CD4-positive, alpha-beta T cell (primary cell): ENCODE measurements at places on chromosomes 3 and 15. TPM values are rescaled to one million over a fixed set of nuclear protein-coding genes. Genes with fewer than 3 reads are reported as not detected.
A peak's percentile ranks its signal among the peaks of the same experiment; 100 is the strongest.

GRCh38 chr15:26453914-26454313, 319.0 kb downstream of the GABRB3 start:
- no peaks in the 10 kb centered on the region for H3K4me1 ChIP-seq
- DNase-seq = no peak
- H3K27me3 ChIP-seq = no peaks in the 10 kb centered on the region
- H3K27ac ChIP-seq = no peak overlapping the region

DNA sequence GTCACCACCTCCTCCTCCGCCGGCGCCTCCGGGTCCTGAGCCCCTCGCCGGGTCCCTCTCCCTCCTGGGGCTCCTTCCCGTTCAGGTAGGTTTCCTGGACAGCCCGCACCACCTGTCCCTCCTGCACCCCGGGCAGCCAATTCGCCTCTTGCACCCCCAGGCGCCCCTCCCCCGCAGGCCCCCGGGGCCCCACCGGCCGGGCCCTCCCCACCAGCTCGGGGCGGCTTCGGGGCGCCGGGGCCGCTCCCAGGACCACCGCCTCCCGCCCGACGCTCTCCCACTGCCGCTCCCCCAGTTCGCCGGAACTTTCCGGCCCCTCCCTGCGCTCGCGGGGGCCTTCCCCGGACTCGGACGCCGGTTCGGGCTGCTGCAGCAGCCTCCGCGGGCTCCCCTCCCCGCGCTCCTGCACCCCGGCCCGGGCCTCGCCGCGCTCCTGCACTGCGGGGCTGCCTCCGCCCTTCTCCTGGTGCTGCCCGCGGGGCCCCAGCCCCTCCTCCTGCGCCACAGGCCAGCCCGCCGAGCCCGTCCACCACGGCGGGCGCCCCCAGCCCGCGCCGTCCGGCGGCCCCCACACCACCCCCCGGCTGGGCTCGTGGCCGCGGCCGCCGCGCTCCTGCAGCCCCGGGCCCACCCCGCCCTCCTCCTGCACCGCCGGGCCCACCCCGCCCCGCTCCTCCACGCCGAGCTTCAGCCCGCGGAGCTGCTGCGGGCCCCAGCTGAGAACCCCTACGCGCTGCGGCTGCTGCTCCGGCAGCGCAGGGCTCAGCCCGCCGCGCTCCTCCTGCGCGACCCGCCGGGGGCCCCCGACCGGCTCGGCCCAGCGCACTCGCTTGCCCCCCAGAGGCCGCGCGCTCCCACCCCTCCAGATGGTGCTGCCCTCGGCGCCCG, 587 bp upstream of the TNK2 start:
- H3K4me3 ChIP-seq = peak overlapping the region; percentile 72
- H3K36me3 ChIP-seq = no peaks in the 10 kb centered on the region
- no peak for DNase-seq
- H3K4me1 ChIP-seq = peaks cover 52% of the 10 kb centered on the region

- H3K4me1 ChIP-seq = no peaks in the 10 kb centered on the region
- no peak overlapping the region for H3K4me3 ChIP-seq
- no peak overlapping the region for H3K27ac ChIP-seq
- H3K27me3 ChIP-seq = no peaks in the 10 kb centered on the region
Measured at GRCh38 chr3:100159331-100160153, 45.2 kb upstream of the FILIP1L start.

GRCh38 chr15:40092979-40093869, 15.5 kb downstream of the BMF start:
- H3K36me3 ChIP-seq = peaks cover 2% of the 10 kb centered on the region
- H3K4me3 ChIP-seq = no peak overlapping the region
- no peaks in the 10 kb centered on the region for H3K27me3 ChIP-seq
- no peak for DNase-seq

GRCh38 chr3:129261894-129262293, 12.5 kb downstream of the COPG1 start:
- H3K27ac ChIP-seq = no peak overlapping the region
- peaks cover 91% of the 10 kb centered on the region for H3K36me3 ChIP-seq
- H3K4me3 ChIP-seq = no peak overlapping the region
- no peaks in the 10 kb centered on the region for H3K4me1 ChIP-seq
- DNase-seq = no peak
- no peaks in the 10 kb centered on the region for H3K27me3 ChIP-seq

GRCh38 chr3:46574243-46574646, 8.1 kb upstream of the LRRC2 start:
- H3K27ac ChIP-seq = no peak overlapping the region
- H3K4me1 ChIP-seq = no peaks in the 10 kb centered on the region
- no peak for DNase-seq

GRCh38 chr3:184186902-184187207, 856 bp downstream of the ABCF3 start:
- H3K36me3 ChIP-seq = peaks cover 67% of the 10 kb centered on the region
- peak overlapping the region; percentile 81 for H3K4me3 ChIP-seq
- H3K4me1 ChIP-seq = peaks cover 32% of the 10 kb centered on the region
- no peak for DNase-seq
- H3K27me3 ChIP-seq = no peaks in the 10 kb centered on the region
- peak overlapping the region; percentile 9 for H3K27ac ChIP-seq

DNA sequence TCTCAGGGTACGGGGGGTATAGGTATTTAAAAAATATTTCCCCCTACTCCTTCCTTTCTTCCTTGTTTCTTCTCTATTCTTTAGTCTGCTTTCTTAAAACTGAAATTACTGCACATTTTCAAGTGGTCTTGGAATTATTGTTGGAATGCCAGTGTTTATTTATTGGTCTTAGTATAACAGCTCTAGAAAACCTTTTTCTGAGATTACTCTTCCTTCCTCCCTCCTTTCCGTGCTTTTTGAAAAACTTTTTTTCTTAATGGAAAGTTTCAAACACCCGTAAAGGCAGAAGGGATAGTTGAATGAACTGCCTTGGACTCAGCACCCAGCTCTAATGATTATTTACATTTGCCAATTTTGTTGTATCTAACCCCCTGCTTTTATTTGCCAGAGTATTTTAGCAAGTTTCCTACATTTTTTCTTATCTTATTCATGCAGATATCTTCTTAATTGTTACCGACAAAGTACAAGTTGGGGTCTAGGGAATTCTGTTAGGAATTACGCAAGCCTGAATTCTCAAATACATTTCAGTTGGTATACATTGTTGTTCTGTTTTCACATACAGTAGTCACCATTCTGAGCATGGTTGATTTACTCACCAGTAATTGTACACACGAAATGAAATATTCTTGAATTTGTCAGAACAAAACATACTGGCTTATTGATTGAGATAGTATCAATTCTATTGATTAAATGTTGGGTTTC, 36.2 kb downstream of the KAT2B start:
- no peak overlapping the region for H3K4me3 ChIP-seq
- no peak for DNase-seq
- H3K27ac ChIP-seq = no peak overlapping the region
- H3K27me3 ChIP-seq = no peaks in the 10 kb centered on the region

The ARHGEF26 gene
- total RNA-seq = 0.08 TPM
